GM04503 (cell line): ENCODE measurements at places on chromosomes 12 and 14.
A peak's percentile ranks its signal among the peaks of the same experiment; 100 is the strongest.

- no peak for DNase-seq
These were observed 40.0 kb downstream of the PEBP1 start for GRCh38 chr12:118175823-118176447.

DNA sequence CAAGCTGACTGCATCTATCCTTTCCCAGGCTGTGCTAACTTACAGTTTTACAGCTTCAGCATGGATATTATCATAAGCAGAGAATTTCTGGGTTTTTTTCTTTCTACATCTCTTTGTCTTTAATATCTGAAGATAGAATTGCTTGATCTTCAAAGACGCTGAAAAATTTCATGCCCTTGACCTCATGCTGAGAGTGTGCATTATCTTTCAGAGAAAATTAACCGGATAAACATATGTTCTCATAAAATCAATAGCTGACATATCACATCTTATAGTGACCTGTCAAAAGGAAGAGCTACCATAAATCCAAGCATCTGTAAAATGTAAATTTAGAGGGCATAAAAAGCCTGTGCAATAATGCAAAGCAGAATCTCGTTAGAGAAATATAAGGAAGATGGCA, 1704.1 kb upstream of the FLRT2 start:
- DNase-seq = no peak

GRCh38 chr14:22566845-22567244, 22.2 kb downstream of the DAD1 start:
- DNase-seq = no peak

- no peak for DNase-seq
These were observed 59.2 kb upstream of the TSPAN8 start for GRCh38 chr12:71216725-71217579.

GRCh38 chr12:60672949-60673348, 1077.1 kb downstream of the SLC16A7 start:
- no peak for DNase-seq

DNA sequence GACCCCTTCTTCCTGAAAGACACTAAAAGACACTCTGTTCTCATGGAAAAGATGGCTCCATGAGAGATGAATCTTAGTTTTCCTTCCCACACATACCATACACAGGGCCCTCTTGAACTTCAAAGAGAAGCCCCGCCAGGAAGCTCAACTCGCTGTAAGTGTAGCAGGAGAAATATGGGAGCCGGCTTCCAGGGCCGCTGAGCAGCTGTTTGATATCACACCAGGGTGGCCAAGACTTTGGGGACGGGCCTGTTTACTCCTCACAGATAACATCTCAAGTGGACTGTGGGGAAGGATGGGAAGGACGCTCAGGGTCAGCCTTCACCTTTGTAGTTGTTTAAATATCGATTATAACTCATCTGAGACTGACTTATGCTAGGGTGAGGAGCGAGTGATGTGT, 235.5 kb upstream of the TBX3 start:
- DNase-seq = no peak

- no peak for DNase-seq
These were observed 49.5 kb upstream of the PIWIL1 start for GRCh38 chr12:130288206-130288605.

DNA sequence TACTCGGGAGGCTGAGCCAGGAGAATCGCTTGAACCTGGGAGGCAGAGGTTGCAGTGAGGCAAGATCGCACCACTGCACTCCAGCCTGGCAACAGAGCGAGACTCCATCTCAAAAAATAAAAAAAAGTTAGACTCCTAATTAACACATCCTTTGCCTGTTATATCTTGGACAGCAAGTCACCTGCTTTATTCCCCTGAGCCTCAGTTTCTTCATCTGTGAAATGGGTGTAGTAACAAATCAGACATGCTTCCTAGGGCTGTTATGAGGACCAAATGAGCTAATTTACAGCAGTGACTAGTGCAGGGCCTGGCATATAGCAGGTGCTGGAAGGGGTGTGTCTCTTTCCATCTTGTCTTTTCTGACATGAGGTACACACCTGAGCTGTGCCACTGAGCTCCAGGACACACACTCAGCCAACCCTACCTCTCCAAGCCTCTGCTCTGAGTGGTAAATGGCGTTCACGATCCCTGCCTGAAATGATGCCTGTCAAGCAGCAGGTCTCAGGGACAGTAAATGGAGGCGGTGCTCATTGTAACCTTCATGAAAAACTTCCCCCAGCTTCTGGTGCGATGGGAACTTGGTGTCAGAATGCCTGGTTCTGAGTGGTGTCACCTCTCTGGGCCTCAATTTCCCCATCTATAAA, 31.7 kb downstream of the FOXN4 start:
- no peak for DNase-seq

GRCh38 chr12:94832780-94833681, 170.5 kb downstream of the NDUFA12 start:
- DNase-seq = no peak

- no peak for DNase-seq
These were observed at the start of gene ITGA5 for GRCh38 chr12:54419088-54419887. ITGA5 (minus strand) TSS chr12:54419266; CDS start chr12:54419198, 68 bp downstream.

DNA sequence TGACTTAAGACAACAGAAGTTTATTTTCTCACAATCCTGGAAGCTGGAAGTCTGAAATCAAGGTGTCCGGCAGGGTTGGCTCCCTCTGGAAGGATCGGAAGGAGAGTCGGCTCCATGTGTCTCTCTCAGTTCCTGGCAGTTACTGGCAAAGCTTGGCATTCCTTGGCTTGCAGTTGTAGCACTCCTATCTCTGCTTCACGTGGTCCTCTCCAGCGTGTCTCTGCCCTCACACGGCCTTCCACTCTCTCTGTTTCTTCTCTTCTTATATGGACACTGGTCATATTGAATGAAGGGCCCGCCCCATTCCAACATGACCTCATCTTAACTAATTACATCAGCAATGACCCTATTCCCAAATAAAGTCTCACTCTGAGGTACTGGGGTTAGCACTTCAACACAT, 60.1 kb upstream of the TUNAR start:
- DNase-seq = no peak

- DNase-seq = no peak
These were observed 37.1 kb upstream of the VSX2 start for GRCh38 chr14:74202113-74202512.

GRCh38 chr14:90816681-90817436, 629 bp upstream of the TTC7B start:
- DNase-seq = no peak

GRCh38 chr12:94074980-94075629, 73.3 kb upstream of the PLXNC1 start:
- DNase-seq = peak; percentile 81

DNA sequence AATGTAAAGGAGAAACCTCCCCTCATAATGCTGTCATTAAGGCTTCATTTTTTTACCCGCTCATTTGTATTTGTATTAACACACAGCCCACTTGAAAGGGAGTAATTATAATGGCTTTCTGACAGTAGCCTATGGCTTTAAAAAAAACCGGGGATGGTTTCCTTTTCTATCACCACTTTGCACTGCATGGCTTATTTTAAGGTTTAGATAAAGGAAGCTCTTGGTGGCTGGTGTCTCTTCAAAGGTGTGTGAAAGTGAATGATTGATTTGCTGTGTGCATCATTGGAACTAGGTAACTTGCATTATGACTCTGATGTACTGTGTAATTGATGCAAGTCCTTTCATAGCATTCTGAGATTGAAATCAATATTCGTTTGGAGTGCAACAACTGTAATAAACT, 80.7 kb downstream of the NPAS3 start:
- DNase-seq = no peak

DNA sequence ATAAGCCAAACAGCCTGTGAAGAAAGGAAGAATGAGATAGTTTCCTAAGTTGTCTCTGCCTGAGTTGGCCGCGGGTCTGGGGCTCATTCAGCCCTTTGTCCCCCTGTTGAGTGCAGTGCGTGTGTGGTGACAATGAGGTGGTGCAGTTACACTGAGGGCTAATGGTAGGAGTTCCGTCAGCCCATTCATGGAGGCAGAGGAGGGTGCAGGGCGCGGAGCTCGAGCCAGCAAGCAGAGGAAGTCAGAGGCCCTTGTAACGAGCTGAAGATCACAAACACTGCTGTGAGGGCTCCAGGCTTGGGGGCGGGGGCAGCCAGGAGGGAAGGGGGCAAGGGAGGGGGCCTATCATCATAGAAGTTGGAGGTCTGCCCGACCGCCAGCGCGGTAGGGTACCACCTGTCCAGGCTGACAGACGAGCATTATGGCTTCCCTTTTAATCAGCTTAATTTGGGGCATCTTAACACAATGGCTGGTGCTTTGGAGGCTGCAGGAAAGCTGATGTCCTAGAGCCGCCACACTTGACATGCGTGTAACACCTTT, 20.5 kb downstream of the CCND2 start:
- DNase-seq = no peak

DNA sequence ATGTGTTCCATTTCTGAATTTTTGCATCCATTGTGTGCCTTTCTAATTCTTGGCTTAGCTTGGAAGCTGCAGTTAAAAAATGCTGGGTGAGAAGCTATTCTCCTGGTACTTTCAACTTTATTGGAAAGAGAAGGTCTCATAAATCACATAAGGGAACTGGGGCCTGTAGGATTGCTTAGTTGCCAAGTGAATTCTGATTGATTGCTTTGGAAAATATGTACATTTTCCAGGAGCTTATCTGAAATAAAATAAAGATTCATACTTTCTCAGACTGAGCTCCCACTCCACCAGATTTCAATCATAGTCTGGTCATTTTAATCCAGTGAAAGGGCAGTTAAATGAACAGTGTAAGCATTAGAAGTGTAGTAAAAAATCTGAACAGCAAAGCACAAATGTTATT, 50.0 kb upstream of the PRICKLE1 start:
- no peak for DNase-seq

DNA sequence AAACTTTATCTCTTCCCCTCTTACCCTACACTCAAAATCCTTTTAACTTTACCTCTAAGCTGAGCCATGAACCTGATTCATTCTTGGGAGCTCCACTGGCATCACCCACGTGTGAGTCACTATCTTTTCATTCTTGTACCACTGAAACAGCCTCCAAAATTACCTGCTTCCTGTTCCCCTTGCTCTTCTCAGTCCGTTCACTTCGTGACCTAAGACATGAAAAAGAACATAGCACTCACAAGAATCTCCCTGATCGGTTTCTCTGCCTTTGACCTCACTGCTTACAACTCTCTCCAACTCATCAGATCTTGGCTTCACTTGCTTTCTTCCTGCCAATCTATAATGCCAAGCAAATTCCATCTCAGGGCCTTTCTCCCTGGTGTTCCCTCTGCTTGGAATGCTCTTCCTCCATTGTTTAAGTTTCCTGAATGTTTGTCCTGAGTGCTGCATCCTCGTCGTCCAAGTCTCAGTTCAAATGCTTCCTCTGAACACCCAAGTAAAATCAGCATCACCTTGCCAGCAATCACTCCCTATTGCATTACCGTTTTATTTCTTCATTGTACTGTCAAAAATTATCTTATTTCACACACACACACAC, 9.2 kb downstream of the GLIPR1 start:
- no peak for DNase-seq

DNA sequence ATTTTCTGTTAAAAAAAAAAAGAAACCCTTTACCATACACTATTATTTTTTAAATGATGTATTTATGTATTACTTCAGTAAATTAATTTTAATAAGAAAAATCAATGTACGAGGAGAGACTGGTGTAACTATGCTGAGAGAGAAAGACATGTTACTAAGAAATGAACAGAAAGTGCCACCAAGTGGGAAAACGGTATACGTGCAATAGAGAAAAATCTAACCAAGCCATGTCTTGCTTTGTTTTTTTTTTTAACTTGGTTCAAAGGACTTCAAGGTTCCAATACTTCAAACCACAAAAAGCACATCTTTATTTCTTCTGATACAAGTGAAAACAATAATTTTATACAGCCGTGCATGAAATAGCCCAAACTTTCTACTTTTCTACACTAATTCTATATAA, 22.9 kb downstream of the NDUFA12 start:
- no peak for DNase-seq

DNA sequence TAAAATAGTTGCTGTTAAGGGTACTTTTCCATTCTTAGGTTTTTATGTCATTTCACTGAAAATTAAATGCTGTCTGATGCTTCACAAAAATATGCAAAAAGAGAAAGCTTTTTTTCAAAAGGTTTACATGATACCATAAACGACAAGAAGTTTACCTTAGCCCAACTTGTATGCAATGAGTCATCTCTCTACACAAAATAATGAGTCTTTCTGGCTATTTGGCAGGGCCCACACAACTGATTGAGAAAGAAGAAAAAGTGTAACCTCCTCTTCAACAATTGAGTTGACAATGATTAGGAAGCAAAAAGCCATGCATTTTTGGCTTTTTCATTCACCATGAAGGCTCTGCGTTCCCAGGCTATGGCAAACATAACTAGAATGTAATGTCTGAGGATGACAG, 165.4 kb upstream of the CPNE8 start:
- no peak for DNase-seq

DNA sequence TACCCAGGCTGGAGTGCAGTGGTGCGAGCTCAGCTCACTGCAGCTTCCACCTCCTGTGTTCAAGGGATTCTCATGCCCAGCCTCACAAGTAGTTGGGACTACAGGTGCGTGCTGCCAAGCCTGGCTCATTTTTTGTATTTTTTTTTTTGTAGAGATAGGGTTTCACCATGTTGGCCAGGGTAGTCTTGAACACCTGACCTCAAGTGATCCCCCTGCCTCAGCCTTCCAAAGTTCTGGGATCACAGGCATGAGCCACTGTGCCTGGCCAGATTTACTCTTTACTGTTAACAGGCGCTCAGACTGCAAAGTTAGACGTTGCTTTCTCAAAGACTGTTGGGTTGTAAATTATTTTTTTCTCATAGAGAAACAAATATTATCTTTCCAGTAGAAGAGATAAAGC, 46.1 kb upstream of the LRRK2 start:
- no peak for DNase-seq

DNA sequence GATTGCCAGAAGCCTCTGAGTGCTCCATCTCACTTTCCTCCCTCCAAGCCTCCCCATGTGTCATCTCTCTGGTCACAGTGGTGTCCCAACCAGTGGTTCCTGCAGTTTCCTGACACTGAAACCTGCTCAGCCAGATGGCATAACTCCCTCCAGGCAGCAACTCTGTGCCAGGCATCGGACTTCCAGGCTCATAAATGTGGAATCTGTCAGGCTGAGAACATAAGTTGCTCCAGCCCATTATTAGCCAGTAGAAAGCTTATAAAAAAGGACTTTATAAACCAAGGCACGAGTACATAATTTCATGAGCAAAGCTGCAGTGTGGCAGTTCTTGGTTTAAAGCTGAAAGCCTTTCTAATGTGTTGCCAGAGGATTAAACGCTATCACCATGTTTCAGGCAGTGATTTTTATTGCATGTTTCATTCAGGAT, 194.3 kb downstream of the DACT1 start:
- DNase-seq = no peak

DNA sequence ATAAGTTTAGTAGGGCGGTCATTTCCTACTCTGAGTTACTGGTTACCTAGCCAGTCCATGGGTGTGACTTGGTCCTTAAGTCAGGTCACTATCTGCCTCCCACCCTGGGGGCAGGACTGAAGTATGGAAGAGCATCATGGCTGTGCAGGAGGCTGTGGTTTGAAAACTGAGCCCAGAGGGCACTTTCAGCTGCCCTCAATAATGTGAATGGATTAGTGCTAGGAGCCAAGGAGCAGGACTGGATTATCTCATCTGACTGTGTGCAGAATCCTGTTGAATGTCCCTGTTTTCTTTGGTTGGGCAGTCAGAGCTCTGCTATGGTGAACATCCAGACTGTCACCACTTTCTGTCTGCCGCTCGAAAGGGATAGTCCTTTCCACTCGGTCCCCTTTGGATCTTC, 1.6 kb downstream of the ATXN7L3B start:
- no peak for DNase-seq
